A549 treated with DMSO at 1 μM for 4 hours (cell line): ENCODE measurements at places on chromosomes 4 and X. TPM values are rescaled to one million over a fixed set of nuclear protein-coding genes. Genes with fewer than 3 reads are reported as not detected.

SPIN2A gene
- 0.10 to 0.23 TPM (median 0.15 TPM) in 5 replicates for total RNA-seq

RAB41 gene
- not detected in 5 replicates for total RNA-seq

SSR4 gene
- 379 to 436 TPM (median 396 TPM) in 5 replicates for total RNA-seq

IL21 gene
- total RNA-seq = not detected in 5 replicates

POU3F4 gene
- total RNA-seq = not detected in 5 replicates

GPR50 gene
- 0.07 to 0.23 TPM (median 0.17 TPM) in 4 of 5 replicates, not detected in the other for total RNA-seq

PPP3CA gene
- total RNA-seq = 22.7 to 32.1 TPM (median 30.6 TPM) in 5 replicates

USP11 gene
- total RNA-seq = 49.0 to 60.4 TPM (median 51.9 TPM) in 5 replicates
